Activated T-helper 17 cell treated with anti-CD3 and anti-CD28 coated beads, Interleukin-2, amount 50 U/mL, for 72 hours (primary cell): ENCODE measurements at places on chromosomes 12 and 14.
A peak's percentile ranks its signal among the peaks of the same experiment; 100 is the strongest.

GRCh38 chr12:1716911-1717310 lies 26.0 kb downstream of the ADIPOR2 start:
- ATAC-seq: no peak

DNA sequence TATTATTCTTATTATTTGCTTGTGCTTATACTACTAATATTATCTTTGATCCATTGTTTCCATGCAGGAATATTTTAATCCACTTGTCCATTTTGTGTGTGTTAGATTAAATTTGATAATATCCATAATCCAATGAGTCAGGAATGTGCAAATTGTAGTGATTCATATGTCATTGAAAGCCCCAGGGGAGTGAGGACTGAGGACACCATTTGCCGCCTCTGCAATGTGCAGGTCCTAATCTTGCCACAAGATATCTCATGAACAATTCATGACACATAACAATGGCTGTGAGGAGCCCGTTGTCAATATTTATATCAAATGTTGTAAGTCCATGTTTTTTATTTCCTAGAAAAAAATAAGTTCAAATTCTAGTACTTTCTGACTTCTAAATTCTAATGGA lies 250.5 kb downstream of the ZFP36L1 start:
- ATAC-seq: no peak

- ATAC-seq: no peak
Observed at GRCh38 chr12:28017126-28017872, 44.8 kb upstream of the PTHLH start.

GRCh38 chr14:30587141-30587540 lies 28.2 kb downstream of the G2E3 start:
- peak; percentile 28 for ATAC-seq

DNA sequence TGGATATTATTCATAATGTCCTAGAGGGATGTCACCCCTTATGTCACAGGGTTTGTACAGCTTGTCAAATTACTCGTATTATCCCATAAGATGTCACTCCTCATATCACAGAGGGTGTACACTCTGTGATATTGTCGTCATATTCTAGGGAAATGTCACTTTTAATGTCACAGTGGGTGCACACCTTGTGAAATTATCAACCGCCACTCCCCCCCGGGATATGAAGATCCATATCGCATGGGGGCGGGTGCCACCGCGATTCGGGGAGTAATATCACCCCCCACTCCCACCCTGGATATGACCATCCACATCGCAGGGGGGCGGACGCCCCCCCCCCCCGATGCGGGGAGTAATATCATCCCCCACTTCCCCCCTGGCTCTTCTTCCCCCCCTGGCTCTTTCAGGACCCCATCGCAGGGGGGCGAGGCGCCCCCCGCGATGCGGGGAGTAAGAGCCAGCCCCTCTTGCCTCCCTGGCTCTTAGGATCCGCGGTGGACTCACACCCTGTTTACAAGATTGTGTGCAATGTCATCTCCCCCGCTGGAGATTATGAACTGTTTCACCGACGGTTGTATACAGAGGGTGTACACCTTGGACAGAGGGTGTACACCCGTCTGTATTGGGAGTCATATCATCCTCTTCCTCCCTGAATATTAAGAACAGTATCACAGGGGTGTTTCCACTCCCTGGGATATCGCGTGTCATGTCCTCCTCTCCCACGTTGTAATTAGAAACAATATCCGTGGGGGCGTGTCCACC lies 92.8 kb downstream of the FRMD6 start:
- peak; percentile 70 for ATAC-seq

GRCh38 chr12:132174015-132174838 lies 30.0 kb downstream of the NOC4L start:
- ATAC-seq: no peak

DNA sequence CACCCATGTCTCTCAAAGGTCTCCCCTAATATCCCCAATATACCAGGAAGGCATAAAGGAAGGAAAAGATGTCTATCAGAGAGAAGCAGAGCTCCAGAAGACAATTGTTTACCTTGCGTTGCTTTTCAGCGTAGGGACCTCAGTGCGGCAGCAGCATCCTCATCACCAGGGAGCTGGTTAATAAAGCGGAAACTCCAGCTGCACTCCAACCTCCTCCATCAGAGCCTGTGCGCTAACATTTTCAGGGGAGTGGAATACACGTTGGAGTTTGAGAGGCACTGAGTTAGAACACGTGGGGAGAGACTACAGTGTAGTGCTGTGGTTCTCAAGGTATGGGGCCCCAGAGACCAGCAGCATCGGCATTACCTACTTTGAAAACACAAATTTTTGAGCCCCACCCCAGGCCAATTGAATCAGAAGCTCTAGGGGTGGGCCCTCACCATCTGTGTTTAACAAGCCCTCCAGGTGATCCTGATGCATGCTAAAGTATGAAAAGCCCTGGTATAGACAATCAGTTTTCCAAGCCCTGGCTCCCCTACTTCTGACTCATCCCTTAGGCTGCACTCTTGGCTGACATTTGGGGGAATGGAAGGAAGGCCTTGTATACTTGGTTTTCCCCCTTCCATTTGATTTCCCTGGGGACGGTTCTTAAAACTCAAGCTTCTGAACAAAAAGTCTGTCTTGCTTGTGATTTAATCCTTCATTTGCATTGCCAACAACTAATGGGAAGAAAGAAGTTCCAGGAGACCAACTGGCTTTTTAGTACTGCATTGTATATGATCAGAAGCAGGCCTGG lies 419.0 kb upstream of the CCDC196 start:
- ATAC-seq: no peak
